Activated CD8-positive, alpha-beta memory T cell treated with anti-CD3 and anti-CD28 coated beads, Interleukin-2, amount 10 ng/mL, durations not matched to agents 7 days and 5 days (primary cell): ENCODE measurements at places on chromosomes 5 and 9. TPM values are rescaled to one million over a fixed set of nuclear protein-coding genes. Genes with fewer than 3 reads are reported as not detected.

DNA sequence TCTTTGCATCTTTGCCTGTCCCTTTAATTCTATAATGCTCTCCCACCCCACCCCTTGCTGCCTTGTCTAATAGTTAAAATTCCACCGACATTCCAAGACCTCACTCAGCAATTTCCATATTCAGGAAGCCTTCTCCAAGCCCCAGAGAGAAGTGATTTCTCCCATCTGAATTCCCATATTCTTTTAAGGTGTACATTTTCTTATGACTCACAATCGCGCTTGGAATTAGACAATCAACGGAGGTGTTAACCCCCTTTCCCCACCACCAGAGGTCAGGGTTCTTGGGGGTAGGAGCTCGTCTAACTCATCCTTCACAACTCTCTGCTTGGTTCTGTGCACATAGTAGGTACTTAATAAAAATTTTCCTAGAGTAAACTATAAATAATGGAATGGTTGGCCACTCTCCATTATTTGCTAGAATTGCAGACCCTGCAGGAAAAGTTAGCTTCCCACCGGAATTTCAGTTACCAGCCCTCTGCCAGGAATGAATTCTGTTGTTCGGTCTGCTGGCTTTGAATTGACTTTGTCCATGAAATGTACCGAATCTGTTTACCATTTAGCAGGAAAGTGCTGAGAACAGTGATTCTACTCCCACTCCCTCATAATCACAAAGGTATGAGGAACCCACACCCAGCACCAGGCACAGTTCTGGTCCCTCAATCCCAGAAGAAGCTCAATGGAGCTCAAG lies 5.0 kb downstream of the KCNIP1 start:
- peaks cover 34% of the 10 kb centered on the region for H3K27me3 ChIP-seq
- no peak for DNase-seq
- H3K27ac ChIP-seq, result no peak overlapping the region
- no peak overlapping the region for H3K4me3 ChIP-seq

- H3K27me3 ChIP-seq, result no peaks in the 10 kb centered on the region
- H3K27ac ChIP-seq, result no peak overlapping the region
- H3K4me1 ChIP-seq, result peaks cover 11% of the 10 kb centered on the region
- no peak overlapping the region for H3K4me3 ChIP-seq
These were observed 14.6 kb downstream of the NDUFA8 start for GRCh38 chr9:122144836-122145591.

DNA sequence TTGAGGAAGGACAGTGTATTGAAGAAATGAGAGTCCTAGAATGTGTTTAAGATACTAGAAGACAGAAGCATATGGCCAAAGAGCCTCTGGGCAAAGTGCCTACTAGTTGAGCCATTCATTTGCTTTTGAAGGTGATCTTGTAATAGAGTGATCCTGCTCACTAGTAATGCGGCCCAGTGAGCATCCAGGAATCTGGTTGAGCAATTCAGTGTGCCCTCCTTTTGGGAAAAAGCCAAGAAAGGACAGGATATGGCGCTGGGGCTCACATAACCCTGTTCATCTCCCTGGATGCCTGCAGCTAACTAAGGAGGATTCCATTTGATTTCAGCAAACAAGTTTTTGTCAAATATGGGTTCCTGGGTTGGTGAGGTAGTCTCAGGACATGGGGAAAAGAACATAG lies 16.3 kb downstream of the ADAM19 start:
- no peaks in the 10 kb centered on the region for H3K27me3 ChIP-seq
- H3K36me3 ChIP-seq, result peaks cover 89% of the 10 kb centered on the region
- peaks cover 89% of the 10 kb centered on the region for H3K4me1 ChIP-seq

DNA sequence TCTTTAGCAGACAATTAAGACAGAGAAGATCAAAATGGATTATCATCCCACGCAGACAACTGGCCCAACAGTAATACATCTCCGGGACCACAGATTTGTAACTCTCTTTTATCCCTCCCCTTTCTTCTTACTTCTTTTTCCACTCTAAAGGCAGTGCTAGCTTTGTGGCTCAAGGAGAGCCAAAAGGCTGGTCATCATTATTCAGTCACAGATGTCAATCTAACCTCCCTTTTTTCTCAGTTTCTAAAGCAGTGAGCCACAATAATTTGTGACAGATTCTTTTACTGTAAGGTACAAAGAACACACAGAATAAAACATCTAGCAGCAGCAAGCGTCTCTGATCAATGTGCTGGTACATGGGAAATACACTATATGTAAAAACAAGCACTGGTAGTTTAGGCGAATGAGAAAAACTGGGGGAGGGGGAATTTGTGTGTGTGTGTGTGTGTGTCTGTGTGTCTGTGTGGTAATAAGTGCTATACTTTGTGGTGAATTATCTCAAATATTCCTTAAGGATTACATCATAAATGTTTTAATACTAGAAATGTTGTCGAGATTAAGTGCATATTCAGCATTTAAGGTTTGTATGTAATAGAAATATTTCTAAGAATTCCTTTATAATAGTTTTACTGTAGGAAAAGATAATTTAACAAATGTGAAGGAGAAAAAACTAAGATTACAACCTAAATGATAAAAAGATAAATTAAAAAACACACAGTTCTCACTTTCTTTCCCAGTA lies 140.2 kb downstream of the DENND1A start:
- no peak overlapping the region for H3K27ac ChIP-seq
- H3K36me3 ChIP-seq, result peaks cover 2% of the 10 kb centered on the region
- no peak for DNase-seq
- H3K4me1 ChIP-seq, result no peaks in the 10 kb centered on the region
- no peaks in the 10 kb centered on the region for H3K27me3 ChIP-seq

DNA sequence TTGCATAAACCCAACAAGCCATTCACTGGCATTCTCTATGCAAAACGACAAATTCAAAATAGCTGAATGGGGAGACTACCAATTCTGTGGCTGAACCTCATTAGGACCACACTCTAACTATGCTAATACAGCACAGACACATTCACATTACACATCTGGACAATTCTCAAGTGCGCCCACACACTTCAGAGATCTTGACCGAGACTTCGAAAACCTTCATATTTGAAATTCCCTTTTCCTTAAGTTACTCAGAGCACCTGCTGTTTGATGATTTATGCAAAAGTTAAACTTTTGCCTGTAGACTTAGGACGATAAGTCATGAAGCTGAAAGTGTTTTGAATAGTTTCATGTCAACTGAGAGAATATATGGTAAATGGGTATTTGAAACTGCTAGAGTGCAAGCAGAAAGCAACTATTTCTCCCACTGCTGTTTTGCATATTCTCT lies 111.9 kb downstream of the FBN2 start:
- H3K4me1 ChIP-seq, result no peaks in the 10 kb centered on the region
- DNase-seq, result no peak
- no peak overlapping the region for H3K27ac ChIP-seq

GRCh38 chr5:16671208-16671607 lies 54.4 kb upstream of the RETREG1 start:
- H3K36me3 ChIP-seq, result no peaks in the 10 kb centered on the region
- no peaks in the 10 kb centered on the region for H3K27me3 ChIP-seq
- no peak overlapping the region for H3K27ac ChIP-seq
- no peak overlapping the region for H3K4me3 ChIP-seq
- DNase-seq, result no peak

Gene ENTREP1
- not detected for total RNA-seq

Gene LCN15
- not detected for total RNA-seq
